ENCODE measurements at places on chromosomes 13 and 19.

- DNase-seq = no peak
These were observed 421 bp upstream of the GPR12 start for GRCh38 chr13:26760832-26761582.

- DNase-seq = peak; percentile 75
These were observed at the start of gene ZNF296 for GRCh38 chr19:45076029-45076850. Gene ZNF296 (minus strand): TSS chr19:45076478. CDS start chr19:45076373, 105 bp downstream.

DNA sequence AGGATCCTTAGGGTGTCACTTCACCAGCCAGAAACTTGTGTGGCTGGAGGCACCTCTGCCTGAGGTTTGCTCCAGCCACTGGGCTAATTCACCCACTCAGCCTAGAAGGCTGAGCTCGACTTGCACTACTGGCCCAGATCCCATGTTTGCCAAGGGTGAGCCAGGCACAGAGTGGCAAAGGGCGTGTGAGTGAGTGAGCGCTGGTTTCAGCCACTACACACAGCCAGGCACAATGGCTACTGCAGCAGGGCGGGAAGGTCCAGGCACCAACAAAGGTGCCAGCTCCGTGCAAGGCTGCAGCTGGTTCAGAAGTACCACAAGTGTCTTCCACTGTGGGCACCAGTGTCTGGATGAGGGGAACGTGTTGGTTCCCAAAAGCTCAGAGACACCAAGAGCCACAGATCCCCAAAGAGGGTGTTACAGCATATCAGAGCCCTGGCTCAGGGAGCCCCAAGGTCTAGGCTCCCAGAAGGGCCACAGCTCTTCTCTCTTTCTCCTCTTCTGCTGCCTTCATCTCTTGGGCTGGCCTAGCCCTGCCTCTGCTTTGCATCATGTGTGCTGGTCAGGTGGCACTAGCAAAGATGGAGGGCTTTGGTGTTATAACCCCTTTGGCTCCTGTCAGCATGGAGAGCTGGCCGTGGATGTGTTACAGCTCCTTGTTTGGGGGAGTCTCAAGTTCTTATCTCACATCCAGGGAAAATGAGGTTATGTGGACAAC, 736.3 kb upstream of the KLHL1 start:
- no peak for DNase-seq

- DNase-seq = no peak
These were observed 9.2 kb upstream of the GSX1 start for GRCh38 chr13:27783111-27783510.

DNA sequence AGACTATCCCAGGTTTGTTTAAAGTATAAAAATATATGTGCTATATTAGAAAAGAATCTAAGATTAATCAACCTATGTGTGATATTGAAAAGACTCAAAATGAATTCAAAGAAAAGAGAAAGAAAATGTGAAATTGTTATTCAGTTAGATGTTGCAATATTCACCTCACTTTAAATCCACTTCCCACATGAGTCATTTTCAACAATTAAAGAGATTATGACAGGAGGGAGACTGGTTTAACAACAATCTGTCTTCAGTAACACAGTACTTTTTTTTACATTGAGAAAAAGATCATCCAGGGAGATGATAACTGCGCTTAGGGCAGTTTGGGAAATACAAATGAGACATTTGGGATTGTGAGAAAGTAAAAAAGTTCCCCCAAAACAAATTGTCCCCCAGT, 1246.2 kb downstream of the SLITRK1 start:
- no peak for DNase-seq

DNA sequence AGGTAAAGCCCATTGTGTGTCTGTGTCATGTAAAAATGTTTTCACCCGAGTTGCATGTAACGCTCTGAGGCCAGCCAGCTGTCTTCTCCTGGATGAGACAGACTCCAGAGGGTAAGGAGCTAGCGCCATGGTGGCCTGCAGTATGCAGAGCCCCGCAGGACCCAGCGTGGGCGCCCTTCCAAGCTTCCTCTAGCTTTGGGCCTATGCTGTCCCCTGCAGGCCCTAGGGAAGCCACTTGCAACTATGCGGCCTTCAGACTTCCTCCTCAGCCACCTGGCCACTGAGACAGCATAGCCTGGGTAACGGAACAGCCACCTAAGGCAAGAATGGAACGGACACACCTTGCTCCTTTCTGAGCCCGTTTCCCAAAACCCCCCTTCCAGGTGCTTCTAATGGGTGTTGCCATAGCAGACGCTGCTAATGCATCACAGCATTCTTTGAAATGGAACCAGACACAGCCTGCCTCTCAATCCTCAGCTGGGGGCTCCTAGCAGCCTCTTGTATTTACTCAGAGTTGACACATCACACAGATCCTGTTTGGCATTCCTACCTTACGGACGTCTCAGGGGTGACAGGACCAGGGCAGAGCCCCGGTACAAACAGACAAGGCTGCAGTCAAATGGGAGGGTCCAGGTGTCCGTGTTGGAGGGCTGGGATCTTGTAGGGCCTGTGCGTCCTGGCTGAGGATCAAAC, 6.2 kb downstream of the FAM32A start:
- no peak for DNase-seq

- DNase-seq = no peak
These were observed 162.7 kb downstream of the TBC1D4 start for GRCh38 chr13:75319254-75319653.

- DNase-seq = peak; percentile 92
These were observed 14.9 kb downstream of the MAP2K2 start for GRCh38 chr19:4108767-4109625.

DNA sequence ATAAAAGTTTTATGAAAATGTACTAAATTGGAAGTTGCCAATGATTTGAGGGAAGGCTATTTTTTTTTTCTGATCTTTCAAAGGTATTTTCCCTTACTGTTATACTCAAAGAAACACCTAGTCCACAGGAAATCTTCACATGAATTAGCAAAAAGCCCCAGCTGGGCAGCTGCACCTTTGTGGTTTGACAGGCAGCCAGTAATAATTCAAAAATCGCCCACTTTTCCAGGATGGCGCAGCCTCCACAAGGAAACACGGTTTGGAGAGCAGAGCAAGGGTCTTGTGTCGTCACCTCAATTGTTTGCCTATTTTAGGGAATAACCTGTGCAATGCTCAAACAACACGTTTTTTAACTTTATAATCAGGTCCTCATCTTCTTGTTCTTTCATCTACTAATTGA, 324.9 kb upstream of the GPC6 start:
- DNase-seq = no peak

DNA sequence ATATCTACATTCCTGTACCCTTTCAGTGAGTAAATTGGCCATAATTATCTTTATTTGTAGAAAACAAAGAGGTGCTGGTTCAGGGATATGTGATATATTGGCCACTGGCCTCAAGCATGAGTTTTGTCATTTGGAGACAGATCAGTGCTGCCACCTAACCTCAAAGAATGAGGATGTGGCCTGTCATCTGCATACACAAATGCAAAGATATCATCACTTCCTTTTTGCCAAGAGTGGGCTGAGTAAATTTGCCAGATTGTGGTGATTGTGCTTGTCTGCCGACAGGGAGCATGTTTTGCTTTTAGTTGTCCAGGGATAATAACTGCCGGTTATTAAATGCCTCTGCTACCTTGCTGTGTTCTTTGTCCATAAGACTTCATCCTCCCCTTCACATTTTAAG, 44.2 kb downstream of the WASF3 start:
- DNase-seq = no peak

- DNase-seq = no peak
These were observed 26.9 kb downstream of the CDK8 start for GRCh38 chr13:26280822-26281221.

GRCh38 chr13:95181586-95181985, 119.7 kb downstream of the ABCC4 start:
- DNase-seq = no peak

DNA sequence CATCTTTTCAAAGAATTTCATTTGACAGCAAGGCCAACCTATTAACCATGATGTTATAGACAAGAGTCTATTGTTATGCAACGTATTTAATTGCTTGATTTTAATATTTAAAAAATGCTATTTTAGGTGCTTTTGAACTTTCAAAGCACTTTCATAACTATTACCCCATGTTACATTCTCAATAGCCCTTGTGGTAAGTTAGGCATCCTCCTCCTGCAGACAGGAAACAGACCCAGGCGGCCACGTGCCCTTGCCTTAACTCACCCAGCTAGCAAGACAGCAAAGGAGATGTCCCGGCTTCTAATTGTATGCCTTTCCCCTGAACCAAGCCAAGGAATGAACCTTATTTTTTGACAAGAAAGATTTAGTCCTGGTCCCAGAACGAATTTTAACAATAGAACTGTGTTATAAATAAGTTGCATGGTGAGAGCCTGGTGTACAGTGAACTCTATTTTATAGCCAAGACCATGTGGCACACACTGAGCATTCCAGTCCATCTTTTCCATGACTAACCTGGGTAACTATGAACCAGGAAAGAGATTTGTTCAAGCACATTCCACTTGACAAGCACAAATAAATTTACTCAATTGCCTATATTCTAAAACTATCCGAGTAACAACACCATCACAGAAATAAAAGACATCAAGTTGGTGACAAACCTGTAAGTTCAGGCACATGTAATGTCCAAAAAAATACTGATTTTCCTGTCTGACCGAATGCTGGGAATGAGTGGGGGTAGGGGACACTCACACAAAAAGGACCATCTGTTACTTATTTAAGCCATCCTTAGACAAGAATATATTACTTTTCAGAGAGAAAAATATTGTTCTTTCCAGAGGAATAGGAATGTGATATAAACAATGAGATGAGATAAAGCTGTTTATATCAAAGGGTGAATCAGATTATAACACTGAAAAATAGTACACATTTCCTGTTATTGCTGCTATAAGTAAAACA, 163.0 kb downstream of the EFNB2 start:
- no peak for DNase-seq

DNA sequence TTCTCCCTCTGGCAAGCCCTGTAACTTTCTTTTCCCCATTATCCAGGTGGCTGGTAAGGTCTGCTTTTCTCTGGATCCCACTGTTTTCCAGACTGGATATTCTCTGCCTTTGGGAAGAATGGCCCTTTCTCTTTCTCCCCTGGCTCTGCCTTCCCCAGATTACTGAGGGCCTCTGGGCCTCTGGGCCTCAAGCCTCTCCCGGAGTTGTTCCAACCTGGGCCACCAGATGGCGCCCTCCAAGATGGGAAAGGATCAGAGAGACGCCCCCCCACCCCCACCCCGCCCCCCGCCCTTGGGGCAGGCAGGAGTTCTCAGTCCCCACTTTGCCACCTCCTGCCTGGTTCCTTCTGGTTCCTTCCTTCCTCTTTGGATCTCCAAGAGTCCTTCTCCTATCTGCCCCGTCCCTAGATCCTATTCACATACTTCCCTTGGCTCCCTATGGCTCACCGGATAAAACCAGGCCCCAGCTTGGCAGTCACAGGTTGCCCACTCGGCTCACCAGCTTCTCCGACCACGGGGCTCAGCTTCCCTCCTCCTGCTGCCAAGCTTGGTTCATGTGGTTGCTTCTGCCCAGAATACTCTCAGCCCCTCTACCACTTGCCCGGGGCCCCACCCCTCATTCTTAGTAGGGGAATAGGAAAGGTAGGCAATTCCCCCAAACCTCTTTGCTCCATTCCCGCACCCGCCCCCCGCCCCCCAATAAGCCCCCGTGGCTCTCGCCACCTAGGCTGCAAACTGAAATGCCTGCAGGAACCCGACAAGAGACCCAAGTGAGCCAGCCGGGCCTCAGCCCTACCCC, 13.1 kb downstream of the EPS8L1 start:
- DNase-seq = peak; percentile 70

DNA sequence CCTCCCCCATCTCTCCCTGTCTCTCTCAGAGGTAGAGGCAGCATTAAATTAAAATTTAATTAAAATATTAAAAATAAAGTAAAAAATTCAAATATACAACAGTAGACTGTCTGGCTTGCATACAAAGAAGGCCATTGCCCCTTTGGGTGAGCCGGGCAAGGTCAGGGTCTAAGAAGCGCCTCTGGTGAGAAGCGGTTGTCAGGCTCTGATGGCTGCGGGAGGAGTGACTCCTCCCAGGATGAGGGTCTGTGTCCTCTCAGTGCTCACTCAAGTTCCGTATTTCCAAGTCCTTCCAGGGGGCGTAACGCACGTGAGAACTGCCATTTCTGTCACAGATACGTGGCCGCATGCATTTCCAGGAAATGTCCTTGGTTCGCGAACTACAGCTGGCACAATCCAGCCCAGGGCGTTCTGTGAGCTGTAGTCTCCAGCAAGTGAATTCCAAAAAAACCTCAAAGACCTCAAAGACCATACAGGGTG, 737 bp upstream of the ZNF181 start:
- DNase-seq = peak; percentile 3

- DNase-seq = no peak
These were observed 62.9 kb downstream of the RASA3 start for GRCh38 chr13:114069376-114070097.

DNA sequence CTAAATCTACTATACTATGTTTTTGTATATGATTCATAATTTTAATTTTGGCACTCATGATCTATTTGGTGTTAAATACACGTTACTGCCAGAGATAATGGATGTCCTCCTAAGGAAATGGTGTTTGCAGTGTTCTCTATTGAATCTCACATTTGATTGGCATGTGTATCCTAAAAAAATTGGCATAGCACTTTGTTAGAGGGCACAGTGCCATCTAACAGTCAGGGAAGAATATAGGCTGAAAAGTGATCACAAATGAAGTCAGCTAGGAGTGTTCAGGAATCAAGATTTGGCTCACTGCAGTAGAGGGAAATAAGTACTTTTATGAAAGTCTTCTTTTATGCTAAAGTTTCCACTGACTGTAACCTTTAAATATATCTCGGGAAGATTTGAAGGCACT, 624.6 kb downstream of the GPC6 start:
- no peak for DNase-seq

GRCh38 chr13:110103534-110103933, 203.4 kb downstream of the COL4A1 start:
- no peak for DNase-seq

DNA sequence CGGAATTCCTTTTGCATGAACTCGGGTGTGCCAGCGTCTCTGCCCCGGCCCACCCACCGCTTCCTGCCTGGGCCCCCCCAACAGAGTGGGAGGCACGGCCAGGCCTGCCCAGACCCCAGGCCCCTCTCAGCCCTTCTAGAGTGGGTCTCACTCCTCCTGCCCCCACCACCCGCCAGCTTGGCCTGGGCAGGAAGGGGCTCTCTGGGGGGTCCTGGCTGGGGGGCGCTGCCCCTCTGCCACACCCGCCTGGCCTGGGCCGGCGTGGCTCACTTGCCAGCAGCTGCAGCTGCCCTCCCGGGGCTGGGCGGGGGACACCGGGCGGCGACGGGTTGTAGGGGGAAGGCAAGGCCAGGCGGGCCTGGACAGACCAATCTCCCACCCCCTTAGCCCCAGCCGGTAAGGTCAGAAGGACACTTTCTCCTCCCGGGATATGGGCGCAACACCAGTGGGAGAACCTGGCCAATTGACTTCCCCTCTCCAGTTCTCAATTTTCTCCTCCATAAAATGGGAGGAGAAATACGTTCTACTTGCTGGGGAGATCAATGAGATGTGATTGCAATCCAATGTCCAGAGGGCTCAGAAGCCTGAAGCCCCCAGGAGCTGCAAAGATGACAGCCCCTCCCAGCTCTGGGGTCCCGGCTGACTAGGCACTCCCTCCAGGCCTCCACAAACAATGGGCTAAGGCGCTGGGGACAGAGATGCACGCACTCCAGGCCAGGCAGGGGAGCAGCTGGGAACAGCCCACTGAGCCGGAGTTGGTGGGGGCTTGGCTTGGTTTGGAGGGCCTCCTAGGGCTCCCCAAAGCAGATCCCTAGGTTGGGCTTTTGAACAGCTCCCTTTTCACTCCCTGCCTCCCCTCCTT, 2.4 kb downstream of the CRLF1 start:
- no peak for DNase-seq

- DNase-seq = peak; percentile 56
These were observed 21.0 kb downstream of the ZNF114 start for GRCh38 chr19:48290771-48291488.

- DNase-seq = no peak
These were observed 3.6 kb upstream of the MIER2 start for GRCh38 chr19:347946-348861.
